ENCODE measurements at places on chromosomes 11 and 22.

GRCh38 chr11:114684636-114685035 is 6.3 kb downstream of the NXPE2 start:
- no peak for DNase-seq

- DNase-seq, result no peak
Measured at GRCh38 chr22:23223569-23224317, 43.4 kb downstream of the BCR start.

DNA sequence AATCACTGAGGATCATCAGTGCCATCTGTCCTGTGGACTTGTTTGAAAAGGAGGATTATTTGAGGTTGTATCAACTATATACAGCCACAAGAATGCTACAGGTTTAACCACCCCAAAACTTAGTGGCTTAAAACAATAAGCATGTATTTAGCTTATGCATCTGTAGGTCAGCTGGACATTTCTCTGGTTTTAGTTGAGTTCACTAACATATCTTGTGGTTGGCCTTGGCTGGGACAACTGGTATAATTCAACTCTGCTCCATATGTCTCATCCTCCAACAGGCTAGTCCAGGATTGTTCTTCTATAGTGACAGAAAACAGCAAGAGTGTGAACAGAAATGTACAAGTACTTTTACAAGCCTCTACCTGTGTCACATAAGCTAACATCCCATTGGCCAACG is 49.9 kb upstream of the SOX6 start:
- DNase-seq, result no peak

- DNase-seq, result no peak
Measured at GRCh38 chr11:64285885-64286800, 495 bp downstream of the GPR137 start.

DNA sequence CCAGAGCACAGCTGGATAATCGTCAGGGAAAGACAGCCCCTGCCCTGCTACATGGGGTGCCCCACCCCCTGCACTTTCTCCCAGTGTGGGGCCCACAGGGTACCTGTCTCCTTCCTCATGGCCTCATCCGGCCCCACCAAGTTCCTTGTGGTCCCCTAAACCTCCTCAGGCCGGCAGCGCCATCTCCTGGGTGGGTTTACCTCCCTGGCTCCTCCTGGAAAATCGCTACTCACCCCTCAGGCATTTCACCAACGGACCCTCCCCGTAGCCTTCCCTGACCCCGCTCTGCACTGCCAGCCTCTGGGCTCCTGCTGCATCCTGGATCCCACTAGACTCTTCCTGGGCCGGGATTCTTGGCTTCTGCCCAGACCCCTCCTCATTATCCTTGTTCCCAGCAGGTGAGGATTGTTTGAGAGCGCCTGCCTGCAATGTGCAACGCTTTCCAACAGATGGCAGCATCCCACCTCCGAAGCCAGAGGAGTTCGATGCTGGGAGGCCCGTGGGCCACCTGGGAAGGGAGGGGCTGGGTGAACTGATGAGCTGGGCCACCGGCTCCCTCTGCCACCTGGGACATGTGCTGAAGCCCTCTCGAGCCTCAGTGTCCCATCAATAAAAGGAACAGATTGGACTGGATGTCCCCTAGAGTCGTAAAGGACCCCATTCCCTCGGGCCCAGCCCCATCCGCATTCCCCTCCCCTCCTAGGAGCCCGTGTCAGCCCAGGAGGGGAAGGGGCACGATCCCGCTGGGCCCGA is 44.2 kb upstream of the TTLL12 start:
- peak; percentile 65 for DNase-seq

Measured in ELR (cell line).